Fibroblast of skin of back (primary cell): ENCODE measurements at places on chromosomes 5 and 9.

- no peak for DNase-seq
Observed at GRCh38 chr5:138722544-138723177, 30.6 kb upstream of the CTNNA1 start.

GRCh38 chr5:175698401-175699115 lies 40.7 kb downstream of the HRH2 start:
- DNase-seq, result no peak

DNA sequence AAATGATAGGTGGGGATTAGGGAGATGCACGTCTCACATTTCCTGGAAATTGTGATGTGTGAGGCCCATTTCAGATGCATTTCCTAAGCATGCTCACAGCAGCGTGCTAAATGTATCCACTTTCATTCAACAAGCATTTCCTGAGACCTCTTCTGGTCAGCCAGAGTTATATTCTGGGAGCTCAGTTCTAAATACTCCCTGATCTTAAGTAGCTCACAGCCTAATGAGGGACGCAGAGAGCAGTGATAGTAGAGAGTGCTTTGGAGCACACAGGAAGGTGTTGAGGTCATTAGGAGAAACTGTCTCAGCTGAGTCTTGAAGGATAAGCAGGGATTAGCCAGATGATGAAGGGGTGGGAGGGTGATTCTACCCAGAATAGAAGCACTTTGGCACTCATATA lies 46.2 kb upstream of the FSD1L start:
- peak; percentile 17 for DNase-seq

GRCh38 chr5:17305964-17306725 lies 88.7 kb downstream of the BASP1 start:
- DNase-seq, result peak; percentile 90

DNA sequence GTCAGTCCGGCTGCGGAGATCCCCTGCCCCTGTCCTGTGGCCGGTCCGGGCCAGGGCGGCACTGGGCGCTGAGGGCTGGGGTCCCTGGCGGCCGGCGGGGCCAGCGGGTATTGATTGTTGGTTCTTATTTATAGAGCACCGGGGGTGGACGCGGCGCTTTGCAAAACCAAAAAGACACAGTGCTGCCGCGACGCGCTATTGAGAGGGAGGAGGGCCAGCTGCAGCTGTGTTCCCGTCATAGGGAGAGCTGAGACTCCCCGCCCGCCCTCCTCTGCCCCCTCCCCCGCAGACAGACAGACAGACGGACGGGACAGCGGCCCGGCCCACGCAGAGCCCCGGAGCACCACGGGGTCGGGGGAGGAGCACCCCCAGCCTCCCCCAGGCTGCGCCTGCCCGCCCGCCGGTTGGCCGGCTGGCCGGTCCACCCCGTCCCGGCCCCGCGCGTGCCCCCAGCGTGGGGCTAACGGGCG lies 2.5 kb downstream of the LRRC26 start:
- no peak for DNase-seq

DNA sequence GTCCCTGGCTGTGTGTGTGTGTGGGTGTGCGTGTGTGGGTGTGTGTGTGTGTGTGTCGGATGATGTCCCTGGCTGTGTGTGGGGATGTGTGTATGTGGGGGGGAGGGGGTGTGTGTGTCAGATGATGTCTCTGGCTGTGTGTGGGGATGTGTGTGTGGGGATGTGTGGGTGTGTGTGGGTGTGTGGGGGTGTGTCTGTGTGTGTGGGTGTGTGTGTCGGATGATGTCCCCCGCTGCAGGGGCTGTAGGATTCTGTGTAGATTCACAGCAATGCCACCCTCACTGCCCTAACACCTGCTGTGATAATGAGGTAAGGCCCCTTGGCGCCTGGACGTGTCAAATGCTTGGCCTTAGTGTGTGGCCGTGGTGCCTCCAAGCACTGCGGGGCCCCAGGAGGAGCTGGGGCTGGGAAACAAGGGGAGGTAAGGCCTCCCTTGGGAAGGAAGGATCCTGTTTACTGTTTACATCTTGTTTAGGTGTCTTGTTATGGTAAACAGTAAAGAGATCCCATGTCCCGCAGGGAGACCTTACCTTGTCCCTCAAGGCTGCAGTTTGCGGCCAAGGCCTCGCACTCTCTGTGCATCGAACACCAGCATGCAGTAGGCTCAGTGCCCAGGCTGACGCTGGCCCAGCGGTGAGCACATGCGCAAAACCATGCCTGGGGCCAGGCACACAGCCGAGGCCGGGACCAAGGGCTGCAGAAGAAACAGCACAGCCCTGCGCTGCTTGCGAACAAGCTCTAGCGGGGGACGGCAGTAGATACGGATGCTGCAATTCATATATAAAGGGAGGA lies 24.1 kb downstream of the AHRR start:
- peak; percentile 54 for DNase-seq

GRCh38 chr5:176413255-176413565 lies 3.1 kb downstream of the CLTB start:
- peak; percentile 9 for DNase-seq

DNA sequence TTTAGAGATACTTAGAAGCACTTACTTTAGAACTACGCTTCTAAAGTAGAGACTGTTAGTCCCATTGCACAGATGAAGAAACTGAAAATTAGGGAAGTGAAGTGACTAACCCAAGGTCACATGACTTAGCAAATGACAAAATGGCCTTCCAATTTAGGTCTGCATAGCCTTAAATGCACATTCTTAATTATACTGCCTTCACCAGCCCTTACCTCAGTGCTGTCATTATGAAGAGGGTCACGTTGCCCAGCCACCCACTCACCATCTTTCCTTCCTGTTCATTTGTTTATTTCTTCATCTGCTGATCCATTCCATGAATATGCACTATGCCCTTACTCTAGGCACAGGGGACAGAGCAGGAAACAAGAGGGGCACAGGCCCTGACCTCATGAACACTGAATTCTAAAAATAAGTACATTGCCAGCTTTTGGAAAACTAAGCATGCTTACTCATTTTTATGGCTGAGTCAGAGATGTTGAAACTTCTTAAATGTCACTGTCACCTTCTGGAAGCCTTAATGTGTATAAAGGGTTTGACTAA lies 8.6 kb downstream of the HAVCR2 start:
- DNase-seq, result peak; percentile 70

- peak; percentile 34 for DNase-seq
Observed at GRCh38 chr5:173204185-173204979, 30.6 kb downstream of the NKX2-5 start.

DNA sequence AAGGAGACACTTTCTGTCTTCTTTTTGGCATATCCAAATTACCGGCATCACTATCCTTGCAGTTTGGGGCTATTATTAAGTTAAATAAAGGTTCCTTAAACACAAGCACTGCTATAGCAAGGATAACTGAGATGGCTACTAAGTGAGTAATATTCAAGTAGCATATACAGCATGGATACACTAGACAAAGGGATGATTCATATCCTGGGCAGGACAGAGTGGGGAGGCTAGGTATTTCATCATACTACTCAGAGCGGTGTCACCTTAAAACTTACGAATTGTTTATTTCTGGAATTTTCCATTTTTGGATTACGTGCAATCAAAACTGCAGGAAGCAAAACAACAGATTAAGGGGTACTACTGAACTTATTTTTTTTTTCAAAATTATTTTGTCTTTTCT lies 54.1 kb downstream of the FER start:
- DNase-seq, result peak; percentile 95

DNA sequence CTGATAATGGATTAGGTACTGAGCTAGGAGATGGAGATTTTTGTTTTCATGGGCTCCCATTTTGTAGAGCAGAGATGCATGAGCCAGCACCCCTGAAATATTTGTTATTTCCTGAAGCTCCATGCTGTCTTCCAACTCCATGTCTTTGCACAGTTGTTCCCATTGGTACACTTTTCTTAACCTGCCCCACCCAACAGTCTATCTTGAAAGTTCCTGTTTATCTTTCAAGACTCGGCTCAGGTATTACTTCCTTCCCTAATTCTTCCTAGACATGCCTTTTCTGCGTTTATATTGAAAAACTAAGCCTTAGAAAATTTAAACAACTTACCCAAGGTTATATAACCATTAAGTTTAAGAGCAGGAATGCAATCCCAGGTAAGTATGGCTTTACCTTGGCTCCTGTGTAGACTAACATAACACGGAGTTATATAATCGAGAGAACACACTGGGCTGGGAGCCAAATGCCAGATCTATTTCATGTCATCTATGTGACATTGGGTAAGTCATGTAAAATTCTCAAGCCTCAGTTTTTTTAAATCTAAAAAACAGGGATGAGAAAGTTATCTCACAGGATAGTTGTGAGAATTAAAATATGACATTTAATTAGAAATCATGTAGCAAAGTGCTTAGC lies 67.4 kb downstream of the LIX1 start:
- DNase-seq, result no peak

GRCh38 chr9:133448487-133448972 lies 11.2 kb upstream of the CACFD1 start:
- DNase-seq, result no peak

- no peak for DNase-seq
Observed at GRCh38 chr5:133062276-133062675, 10.5 kb downstream of the HSPA4 start.

- DNase-seq, result peak; percentile 7
Observed at GRCh38 chr9:125990793-125991220, 243.6 kb downstream of the PBX3 start.

DNA sequence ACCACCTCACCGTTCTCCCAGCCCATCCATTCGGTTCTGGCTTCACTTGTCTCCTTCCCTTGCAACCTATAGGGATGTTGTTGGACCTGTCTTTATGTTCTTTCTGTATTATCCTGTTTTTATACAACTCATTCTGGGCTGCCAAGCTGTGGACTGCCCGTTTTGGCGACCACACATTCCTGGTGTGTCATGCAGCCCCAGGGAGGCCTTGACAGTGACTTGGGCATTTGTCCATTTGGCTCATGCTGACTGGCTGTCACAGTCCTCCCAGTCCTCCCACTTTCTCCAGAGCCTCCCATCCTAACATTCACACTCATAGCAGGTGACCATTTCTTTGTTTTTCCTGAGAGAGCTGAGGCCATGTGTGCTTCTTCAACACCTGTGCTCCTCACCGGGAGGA lies 136.4 kb downstream of the SLF1 start:
- peak; percentile 9 for DNase-seq

GRCh38 chr9:101711330-101711941 lies 27.0 kb downstream of the GRIN3A start:
- no peak for DNase-seq

DNA sequence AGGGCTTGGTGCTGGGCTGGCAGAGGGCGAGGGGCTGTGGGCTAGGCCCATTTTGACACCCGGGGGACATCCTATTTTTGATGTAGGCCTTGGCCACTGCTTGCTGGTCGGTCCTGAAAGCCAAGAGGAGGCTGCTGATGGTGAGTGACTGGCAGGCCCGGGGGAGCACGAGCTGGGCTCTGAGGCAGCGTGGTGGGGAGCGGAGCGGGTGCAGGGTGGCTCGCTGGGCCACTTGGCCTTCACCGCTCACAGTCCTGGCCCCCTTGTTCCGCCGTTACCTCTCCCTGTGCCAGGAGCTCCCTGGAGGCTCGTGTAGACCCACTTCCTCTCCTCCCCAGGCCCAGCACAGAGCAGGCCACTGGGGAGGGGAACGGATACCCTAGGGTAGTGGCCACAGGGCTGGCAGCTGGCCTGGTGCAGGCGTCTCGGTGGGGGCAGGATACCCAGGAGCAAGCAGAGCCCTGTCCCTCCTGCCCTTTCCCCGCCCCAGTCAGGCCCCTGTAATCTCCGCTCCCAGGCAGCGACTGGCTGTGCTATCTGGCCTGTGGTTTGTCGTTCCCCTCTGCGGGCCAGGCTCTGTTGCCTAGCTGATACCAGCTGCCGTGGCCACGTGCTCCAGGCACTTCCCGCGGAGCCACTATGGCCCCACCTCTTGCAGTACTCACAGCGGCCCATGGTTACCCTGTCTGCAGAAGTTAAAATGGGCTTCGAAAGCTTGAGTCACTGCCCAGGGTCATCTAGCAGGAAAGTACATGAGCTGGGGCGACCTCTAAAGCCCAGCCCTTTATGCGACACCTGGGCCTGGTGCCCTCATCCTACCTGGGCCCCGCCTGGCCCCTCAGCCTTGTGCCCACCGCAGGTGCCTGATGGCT lies 11.7 kb upstream of the DOLPP1 start:
- no peak for DNase-seq

GRCh38 chr9:109776391-109776790 lies 3.6 kb upstream of the PALM2AKAP2 start:
- no peak for DNase-seq

DNA sequence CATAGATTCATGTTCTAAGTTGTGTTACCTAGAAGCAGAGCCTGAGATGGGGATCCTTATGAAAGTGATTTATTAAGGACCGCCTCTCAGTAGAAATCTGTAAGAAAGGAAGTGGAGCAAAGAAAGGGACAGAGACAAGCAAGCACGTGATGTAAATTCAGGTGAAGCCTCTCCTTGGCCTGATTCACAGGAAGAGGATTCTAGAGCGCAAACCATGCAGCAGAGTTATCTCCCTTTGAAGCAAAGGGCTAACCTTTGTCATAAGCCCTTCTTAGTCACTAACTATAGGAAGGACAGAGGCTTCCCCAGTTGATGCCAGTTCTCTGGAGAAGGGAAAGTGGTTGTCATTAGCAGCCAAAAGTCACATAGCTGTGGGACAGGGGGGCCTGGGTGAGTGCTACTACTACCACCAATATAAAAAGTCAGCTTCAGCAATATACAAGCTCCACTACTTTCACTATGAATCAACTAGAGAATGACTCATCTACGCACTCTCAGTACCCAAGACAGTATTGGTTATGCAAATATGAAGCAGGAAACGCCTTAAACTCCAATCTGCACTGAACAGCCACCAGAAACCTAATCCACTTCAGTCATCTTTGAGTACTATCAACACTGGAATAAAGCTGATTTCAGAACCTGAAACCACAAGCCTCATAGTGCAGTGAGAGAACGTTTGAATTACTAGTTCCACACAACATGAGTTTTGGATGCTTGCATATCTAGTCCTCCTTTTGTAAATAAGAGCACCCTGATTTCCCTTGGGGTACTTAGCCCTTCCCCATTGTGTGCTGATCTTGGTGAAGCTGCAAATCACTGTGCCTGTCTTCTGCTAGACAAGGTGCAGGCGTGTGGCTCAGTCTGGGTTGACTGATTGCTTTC lies 162.7 kb downstream of the ZNF608 start:
- DNase-seq, result peak; percentile 92

- DNase-seq, result no peak
Observed at GRCh38 chr5:11675184-11675583, 229.1 kb downstream of the CTNND2 start.

GRCh38 chr5:17326600-17327037 lies 109.2 kb downstream of the BASP1 start:
- DNase-seq, result no peak

- DNase-seq, result no peak
Observed at GRCh38 chr5:31047007-31047406, 146.5 kb upstream of the CDH6 start.

- DNase-seq, result no peak
Observed at GRCh38 chr9:20387062-20387461, 235.2 kb downstream of the MLLT3 start.

GRCh38 chr9:87108661-87109060 lies 161.4 kb upstream of the GAS1 start:
- peak; percentile 40 for DNase-seq

DNA sequence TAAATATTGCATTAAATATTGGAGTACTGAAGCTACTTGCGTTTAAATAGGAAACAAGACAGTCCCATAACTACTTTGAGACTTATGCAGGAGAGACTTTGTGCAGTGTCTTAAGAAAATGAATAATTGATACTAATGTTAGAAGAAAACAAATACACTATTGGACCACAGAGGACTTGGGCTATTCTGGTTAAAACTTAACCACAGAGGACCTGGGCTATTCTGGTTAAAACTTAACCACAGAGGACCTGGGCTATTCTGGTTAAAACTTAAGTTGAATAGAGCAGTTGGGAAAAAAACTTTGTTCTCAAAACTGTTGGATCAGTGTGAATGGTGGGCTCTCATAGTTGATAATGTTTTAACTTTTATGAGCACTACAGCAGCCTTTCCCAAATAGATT lies 141.7 kb downstream of the WDR70 start:
- DNase-seq, result no peak

GRCh38 chr9:14311956-14312685 lies 1.8 kb downstream of the NFIB start:
- no peak for DNase-seq
